MM.1S (cell line): ENCODE measurements at places on chromosomes 1 and 21.

DNA sequence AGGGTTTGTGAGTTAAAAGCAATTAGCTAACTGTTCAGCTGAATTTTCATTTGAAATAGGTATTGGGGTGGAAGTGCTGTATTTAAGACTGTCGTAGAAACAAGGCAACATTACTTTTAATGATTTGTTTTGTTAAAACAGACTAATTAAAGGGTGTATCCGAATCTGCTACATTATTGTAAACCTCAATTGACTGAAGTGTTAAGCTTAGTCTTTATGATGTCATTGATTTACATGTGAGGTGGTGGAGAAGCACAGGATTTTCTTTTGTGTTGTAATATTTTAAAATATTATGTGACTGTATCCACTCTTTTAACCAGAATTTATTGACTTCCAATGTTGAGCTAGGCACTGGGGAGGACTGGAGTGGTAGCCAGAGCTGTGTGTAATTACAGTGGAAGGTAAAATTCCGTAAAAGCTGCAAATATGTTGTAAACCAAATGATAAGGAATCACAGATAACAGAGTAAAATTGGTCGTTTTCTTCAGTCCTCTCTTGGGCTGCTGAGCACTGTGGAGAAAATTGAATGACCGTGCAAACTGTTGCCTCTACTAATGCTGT, 1.6 kb downstream of the HOOK1 start:
- no peak for DNase-seq

DNA sequence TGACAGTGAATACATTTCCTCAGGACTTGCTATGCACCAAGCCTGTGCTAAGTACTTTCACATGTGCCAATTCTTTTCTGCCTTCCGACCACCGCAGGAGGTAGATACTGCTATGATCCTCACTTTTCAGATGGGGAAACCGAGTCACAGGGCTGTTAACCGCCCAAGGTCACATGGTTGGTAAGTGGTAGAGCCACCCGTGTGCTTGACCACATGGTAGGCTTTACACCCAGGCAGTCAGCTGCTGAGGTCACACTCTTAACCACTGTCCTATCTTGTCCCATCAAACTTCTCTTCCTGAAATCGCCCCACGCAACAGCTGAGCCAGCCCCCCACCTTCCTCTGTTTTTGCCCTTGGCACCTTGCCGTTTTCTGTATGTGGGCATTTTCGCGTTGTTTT, 31.0 kb upstream of the SDHB start:
- no peak for DNase-seq

DNA sequence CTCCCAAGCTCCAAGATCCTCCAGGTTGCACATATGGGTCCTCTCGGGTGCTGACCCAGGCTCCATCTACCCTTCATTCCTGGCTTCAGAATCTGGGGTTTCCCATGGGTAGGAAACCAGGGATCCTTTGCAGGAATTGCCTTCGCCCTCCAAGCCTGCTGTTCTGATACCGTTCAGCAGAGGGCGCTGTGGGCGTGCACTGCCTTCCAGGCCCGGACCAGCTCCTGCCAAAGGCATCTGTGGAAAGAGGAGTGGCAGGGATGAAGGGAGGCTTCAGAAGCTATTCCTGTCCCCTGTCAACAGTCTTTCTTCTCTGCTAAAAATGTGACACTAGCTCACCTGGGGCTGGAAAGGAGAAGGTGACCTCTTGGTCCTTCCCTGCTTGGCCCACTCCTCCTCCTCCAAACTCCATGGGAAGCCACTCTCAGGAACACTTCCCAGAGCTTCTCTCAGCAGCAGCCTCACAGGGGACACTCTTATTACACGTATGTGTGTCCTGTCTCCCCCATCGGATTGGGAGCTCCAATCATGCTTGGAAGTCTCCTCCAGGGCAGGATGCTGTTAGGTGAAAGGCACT, 71.2 kb downstream of the VWA5B1 start:
- DNase-seq: no peak

DNA sequence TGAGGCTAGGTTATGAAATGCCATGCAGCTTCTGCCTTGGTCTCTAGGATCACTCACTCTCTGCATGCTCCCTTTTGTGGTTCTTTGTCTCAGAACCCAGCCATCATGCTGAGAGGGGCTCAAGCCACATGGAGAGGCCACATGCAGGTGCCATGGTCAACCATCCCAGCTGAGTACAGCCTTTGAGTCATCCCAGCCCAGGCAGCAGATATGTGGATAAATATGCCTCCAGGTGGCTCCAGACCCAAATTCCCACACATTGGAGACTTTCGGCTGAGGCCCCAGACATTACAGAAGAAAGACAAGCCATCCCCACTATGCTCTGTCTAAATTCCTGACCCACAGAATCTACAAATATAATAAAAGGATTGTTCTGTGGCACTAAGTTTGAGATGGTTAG, 102.0 kb downstream of the LHX9 start:
- DNase-seq: no peak

DNA sequence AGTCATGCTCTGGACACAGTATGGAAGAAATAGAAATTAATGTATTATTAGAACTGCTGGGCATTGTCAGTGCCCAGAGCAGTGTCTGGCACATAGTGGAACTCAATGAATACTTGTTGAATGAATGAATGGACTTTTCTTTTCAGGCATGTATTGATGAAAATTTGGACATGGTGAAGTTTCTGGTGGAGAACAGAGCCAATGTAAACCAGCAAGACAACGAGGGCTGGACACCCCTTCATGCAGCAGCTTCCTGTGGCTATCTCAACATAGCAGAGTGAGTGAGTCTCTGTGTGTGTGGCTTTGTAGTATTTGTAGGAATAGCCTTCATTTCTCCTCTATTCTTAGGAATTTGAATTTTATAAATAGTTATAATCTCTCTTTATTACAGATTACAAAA, 68.1 kb downstream of the PPP1R12B start:
- no peak for DNase-seq

DNA sequence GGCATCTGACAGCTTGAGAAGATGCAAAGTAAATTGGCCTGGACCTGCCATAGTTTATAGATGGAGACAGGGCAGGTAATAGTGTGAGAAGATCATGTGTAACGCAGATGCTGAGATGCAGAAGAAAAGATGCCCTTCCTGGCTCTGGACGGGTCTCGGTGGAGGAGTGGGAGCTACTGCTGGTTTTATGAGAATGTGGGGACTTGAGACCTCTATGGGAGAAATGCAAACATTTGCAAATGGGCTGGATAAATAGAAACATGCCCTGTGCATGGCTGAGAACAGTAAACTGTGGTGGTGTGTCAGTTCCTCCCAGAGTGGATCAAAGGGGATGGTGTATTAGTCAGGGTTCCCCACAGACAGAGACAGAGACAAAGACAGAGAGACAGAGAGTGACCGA, 21.9 kb downstream of the UBASH3A start:
- no peak for DNase-seq

- no peak for DNase-seq
Observed at GRCh38 chr1:53606651-53607051, 132.3 kb downstream of the GLIS1 start.

DNA sequence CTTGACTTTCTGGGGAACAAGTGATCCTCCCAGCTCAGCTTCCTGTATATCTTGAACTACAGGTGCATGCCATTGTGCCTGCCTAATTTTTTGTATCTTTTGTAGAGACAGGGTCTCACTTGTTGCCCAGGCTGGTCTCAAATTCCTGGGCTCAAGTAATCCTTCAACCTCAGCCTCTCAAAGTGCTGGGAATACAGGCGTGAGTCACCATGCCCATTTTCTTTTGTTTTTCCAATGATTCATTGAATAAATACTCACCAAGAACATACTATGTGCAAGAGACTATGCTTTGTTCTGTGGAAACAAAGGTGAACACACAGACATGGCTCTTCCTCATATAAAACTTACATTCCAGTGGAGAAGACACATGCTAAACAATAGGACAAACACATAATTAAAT, 407.8 kb upstream of the DAB1 start:
- no peak for DNase-seq

- no peak for DNase-seq
Observed at GRCh38 chr1:83527987-83528386, 470.9 kb downstream of the TTLL7 start.
